ENCODE measurements at places on chromosomes 3 and 15. TPM values are rescaled to one million over a fixed set of nuclear protein-coding genes. Genes with fewer than 3 reads are reported as not detected.

DNA sequence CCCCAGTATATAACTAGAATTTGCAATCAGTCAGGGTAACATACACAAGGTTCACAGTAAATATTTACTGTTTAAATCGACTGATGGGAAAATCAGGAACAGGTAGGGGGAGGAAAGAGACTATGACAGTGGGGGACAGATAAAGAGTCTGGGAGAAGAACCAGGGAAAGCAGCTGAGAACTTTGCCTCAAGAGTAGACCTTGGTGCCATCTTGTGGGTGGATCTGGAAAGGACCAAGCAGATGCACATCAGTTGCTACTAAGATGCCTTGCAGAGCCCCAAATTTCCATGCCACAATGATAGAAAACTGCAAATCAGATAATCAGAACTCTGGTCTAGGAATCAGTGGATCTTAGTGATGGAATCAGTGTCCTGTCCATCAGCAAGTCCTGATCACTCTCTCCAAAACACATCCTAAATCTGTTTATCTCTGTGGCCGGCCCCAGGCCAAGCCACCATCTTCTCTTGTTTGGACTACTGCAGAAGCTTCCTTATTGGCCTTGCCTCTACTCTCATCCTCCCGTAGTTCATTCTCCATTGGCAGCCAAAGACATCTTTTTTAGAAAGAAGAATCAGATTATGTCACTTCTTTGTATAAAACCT lies 62.7 kb downstream of the PDE8A start:
- peak; percentile 78 for ATAC-seq

GRCh38 chr3:139427283-139428060 lies 38.0 kb upstream of the COPB2 start:
- peak; percentile 93 for ATAC-seq

DNA sequence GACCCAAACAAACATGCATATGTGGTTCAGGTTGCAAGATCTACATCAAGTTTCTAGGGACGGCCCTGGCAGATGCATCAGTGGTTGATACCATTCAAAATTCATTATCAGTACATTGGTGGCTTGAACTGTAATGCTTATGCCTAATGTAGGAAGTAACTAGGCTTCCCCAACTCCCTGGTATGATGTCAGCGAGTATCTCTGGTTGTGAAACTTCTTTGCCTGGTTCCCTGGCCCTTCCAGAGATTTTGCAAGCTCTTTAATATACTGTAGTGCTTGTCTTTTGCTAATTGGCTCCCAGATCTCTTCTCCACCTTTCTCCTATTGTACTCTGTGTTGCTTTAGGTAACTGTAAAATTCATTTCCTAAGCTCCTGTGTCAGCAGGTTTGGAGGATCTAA lies 114.8 kb upstream of the RARB start:
- ATAC-seq: no peak

DNA sequence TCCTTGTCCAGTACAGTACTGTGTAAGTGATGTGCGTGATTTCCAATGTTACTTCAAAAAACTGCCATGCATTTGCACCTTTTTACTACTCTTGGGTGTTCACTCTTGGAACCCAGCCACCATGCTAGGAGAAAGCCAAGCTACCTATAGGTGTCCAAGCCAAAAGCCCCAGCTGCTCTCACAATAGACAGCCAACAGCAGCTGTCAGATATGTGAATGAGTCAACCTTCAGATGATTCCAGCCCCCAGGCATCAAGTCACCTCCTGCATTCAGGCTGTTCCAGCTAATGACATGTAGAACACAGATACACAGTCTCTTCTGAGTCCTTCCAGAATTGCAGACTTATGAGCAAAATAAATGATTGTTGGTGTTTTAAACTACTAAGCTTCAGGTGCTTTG lies 417.7 kb upstream of the TGFBR2 start:
- ATAC-seq: peak; percentile 74

The IL17RB gene
- 0.20 TPM for total RNA-seq

The NME9 gene
- total RNA-seq: not detected

The SNTN gene
- not detected for total RNA-seq

The CYP19A1 gene
- total RNA-seq: not detected
